ENCODE measurements at places on chromosomes 7 and 10. TPM values are rescaled to one million over a fixed set of nuclear protein-coding genes. Genes with fewer than 3 reads are reported as not detected.
A peak's percentile ranks its signal among the peaks of the same experiment; 100 is the strongest.

DNA sequence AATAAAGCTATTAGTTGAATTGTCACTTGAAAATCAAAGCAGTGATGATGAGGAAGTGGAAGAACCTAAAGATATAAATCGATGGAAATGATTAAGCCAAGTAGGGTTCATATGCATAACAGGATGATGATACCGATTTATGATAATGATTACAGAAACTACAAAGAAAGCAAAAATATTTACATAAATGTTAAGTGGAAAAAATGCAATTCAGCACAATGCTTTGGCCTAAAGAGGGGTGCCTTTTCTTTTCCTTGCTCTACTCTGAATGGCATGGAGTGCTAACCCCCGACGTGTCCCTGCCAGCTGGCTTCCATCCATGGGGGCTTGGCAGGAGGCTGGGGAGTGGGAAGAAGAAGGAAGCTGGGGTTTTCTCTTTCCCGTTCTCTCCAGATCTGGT lies 240.3 kb downstream of the GATA3 start:
- no peak for DNase-seq

- no peak for DNase-seq
Observed at GRCh38 chr7:28112883-28113540, 67.6 kb downstream of the JAZF1 start.

- no peak for DNase-seq
Observed at GRCh38 chr10:74991435-74991834, 120.0 kb upstream of the SAMD8 start.

DNA sequence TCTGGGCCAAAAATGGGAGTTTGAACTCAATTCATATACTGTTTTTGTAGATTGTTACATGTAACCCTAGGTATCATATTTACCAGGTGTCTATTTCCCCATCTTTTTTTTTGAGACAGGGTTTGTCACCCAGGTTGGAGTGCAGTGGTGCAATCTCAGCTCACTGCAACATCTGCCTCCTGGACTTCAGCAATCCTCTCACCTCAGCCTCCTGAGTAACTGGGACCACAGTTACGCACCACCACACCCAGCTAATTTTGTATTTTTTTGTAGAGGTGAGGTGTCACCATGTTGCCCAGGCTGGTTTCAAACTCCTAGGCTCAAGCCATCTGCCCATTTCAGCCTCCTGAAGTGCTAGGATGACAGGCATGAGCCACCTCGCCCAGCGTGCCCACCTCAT lies 28.2 kb upstream of the FBXW4 start:
- no peak for DNase-seq

- DNase-seq: peak; percentile 66
Observed at GRCh38 chr10:103716206-103717160, 138.9 kb downstream of the SH3PXD2A start.

DNA sequence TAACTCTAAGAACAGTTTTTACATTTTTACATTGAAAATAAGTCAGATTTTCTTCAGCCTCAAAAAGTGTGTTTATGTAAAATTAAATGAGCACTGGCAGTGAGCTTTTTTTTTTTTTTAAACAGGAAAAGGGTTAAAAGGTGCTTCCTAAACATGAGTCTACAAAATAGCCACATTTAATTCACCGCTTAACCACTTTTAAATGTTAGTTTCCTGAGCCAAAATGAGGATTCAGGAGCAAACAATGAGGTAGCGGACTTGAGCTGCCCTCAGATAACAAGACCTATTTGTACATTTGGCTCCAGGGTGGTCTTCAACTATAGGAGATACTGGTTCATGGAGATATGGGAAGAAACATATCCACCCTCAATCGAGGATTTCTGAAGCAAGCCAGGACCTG lies 22.8 kb downstream of the AKR1C3 start:
- DNase-seq: no peak

- no peak for DNase-seq
Observed at GRCh38 chr10:101895781-101896180, 52.2 kb upstream of the KCNIP2 start.

- no peak for DNase-seq
Observed at GRCh38 chr7:20454202-20454601, 123.5 kb downstream of the ITGB8 start.

GRCh38 chr10:13788711-13789447 lies 202.1 kb downstream of the PRPF18 start:
- peak; percentile 80 for DNase-seq

GRCh38 chr7:20350996-20351692 lies 20.4 kb downstream of the ITGB8 start:
- DNase-seq: no peak

DNA sequence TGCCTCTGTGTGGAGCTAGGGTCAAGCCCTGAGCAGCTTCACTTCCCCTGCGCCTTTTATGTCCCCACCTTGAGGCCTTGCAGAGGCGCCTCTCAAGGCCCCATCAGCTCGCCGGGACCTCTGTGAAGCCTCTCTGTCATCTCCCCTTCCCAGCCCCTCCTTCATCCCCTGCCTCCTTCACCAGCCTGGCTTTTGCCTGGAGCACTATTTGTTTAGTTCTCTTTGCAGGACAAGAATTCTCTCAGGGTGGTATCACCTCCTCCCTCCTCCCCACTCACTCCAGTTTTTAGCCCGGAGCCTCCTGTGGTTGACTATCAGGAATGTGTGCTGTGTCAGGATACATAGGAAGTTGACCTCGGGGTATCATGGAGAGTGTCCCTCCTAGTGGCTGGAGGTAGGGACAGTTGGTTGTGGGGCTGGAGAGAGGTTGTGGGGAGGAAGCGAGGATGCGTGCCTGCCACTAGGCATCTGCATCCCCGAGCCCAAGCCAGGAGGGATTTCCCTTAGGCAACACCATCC lies 89.8 kb upstream of the ANLN start:
- DNase-seq: no peak

GRCh38 chr10:45374350-45375052 lies 485 bp downstream of the ALOX5 start:
- DNase-seq: no peak

DNA sequence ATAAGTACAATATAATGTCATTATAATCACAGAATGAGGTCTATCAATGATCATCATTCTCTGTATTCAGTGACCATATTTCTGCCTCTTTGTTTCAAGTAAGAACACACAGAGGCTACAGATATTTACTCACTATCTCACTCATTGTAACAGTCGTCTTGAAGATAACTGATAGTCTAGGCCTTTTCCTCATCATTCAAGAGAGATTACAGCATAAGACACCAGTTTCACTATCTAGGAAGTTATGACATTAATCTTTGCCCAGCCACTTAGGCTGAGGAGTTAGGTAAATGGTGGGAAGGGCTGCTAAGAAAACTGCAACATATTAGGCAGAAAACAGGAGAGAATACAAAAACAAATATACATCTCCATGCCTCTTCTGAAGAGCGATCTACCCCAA lies 125.3 kb downstream of the CHCHD3 start:
- DNase-seq: no peak

DNA sequence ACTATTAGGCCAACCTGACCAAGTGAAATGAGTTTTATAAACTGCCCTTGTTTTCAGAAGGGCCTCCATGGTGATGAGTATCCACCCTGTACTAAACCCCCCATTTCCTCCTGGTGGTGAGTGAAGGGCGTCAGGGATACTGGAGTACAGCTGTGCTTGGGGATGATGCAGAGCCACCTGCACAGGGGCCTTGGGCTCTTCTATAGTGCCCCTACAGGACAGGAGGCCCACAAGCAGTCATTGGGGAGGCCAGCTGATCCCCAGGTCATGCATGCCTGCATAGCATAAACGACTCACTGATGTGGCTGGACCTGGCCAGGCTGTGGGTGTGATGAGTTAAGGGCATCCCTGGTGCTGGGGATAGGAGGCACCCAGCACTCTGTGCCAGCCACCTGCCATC lies 114.1 kb upstream of the CELF2 start:
- no peak for DNase-seq

DNA sequence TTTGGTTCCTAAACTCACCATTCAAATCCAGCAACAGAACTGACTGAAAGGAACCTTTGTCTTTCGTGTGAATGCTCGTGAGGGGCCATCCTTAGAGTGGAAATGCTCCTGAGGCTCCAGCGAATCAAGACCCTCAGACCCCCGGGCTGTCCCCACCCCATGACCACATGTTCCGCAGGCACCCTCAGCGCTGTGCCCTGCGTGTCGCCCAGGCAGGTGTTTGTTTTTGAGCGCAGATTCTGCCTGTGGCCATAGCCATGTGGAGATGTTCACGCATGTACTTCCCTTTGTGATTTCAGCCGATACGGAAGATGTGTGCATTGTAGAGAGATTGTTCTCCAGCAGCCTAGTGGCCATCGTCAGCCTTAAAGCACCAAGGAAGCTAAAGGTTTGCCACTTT lies 24.2 kb downstream of the WIPI2 start:
- DNase-seq: no peak

DNA sequence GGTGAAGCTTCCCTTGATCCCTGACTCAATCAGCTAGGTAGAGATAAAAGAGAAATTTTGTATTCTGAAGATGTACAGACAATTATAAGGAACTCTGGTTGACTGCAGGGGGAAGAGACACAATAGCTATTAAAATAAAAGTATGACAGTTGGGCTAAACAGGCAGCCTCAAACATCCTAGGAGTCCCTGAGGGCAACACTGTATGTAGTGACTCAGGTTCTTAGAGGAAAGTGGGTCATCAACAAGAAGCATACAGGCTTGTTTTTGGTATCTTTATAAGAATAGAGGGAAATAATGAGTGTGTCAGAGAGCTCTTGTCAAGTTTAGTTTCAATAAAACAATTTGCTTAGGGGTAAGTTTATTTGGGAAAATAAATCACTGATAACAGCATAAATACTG lies 150.3 kb downstream of the AUTS2 start:
- DNase-seq: no peak

- DNase-seq: no peak
Observed at GRCh38 chr10:74255888-74256357, 104.9 kb downstream of the ADK start.

DNA sequence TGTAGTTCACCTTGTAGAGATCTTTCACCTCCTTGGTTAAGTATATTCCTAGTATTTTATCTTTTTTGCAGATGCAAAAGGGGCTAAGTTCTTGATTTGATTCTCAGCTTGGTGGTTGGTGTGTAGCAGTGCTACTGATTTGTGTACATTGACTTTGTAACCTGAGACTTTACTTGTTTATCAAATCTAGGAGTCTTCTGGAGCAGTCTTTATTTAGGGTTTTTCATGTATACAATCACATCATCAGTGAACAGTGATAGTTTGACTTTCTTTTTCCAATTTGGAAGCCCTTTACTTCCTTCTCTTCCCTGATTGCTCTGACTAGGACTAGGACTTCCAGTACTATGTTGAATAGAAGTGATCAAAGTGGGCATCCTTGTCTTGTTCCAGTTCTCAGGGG lies 33.8 kb downstream of the GPR22 start:
- peak; percentile 26 for DNase-seq

DNA sequence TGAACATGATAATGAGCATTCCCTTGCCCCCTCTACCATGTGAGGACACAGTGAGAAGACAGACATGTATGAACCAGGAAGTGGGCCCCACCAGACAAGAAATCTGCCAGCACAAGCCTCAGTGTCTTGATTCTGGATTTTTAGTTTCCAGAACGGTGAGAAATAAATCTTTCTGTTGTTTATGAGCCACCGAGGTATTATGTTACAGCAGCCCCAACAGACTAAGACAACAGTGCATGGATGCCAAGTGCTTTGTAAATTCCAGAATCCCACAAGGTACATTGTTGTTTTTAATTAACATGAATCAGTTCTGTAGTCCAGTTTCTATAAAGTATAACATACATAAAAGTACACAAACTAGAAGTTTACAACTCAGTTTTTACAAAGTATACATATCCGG lies 162.2 kb downstream of the ARHGAP21 start:
- DNase-seq: no peak

GRCh38 chr10:121138918-121139317 lies 287.8 kb downstream of the WDR11 start:
- DNase-seq: no peak

DNA sequence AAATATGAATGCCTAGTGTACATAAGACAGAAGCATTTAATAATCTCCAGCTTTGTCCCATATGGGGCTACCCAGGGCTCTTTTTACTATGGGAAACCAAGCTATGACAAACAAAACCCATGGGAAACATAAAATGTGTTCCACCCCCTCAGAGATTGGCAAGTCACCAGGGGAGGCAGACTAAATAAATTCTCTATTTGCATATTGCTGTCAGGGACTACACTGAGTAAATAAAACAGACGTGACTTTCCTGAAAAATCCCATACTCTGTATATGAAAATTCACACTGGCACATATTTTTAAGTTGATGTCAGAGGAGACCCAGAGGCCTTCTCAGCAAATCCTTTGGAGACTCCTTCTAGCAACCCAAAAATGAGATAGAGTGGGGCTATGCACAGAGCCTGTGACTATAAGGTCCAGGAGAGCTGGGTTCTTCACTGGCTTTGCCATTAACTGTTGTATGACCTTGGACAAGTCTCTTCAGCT lies 44.0 kb upstream of the HPSE2 start:
- peak; percentile 55 for DNase-seq

DNA sequence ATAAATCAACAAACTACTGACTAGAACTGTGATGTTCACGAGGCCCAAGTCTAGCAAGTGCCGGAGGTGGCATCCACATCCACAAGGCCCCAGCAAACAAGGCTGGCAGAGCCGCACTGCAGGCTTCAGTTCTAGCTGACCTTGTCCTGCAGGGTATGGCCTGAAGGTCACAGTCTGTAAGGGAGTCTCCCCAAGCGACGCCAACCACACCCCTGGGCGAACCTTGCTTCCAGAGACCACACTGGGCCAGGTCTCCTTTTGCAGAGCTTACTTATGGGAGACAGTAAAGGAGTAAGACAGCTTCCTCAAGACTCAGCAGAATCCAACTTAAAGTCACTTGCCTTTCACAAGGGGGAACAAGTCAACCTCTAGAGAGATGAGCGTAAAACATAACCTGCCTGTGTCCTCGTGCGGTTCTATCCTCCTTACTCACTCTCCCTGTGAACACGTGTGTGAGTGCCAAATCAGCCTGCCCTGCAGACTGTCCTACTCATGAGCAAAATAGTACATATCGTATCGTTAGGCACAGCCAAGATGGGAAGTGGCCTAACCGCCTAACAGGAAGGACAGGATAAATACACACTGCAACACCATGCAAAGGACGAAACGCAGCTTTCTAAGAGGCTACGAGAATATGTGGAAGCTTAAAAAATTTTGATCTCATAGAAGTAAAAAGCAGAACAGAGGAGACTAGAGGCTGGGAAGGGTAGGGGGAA lies 22.7 kb downstream of the FAM53B start:
- DNase-seq: peak; percentile 62

C10orf143 gene
- 6.4 TPM for total RNA-seq

SFR1 gene
- total RNA-seq: 8.7 TPM

SKIDA1 gene
- 1.6 TPM for total RNA-seq

C7orf33 gene
- not detected for total RNA-seq

ANKRD61 gene
- not detected for total RNA-seq

CCL24 gene
- 4.8 TPM for total RNA-seq

ACBD7 gene
- 1.9 TPM for total RNA-seq

PRPS1L1 gene
- not detected for total RNA-seq

CRHR2 gene
- not detected for total RNA-seq

DNAJB6 gene
- total RNA-seq: 74.6 TPM

FAM221A gene
- total RNA-seq: 12.8 TPM

MBL2 gene
- 0.06 TPM for total RNA-seq

PI4K2A gene
- 15.0 TPM for total RNA-seq

SPDYE8 gene
- not detected for total RNA-seq

IL6 gene
- 2.7 TPM for total RNA-seq
